ENCODE measurements at places on chromosomes 6 and 20.

GRCh38 chr6:31547727-31548543 is 527 bp downstream of the NFKBIL1 start:
- DNase-seq, result no peak

- no peak for DNase-seq
Measured at GRCh38 chr6:36430351-36430750, 12.3 kb downstream of the PXT1 start.

DNA sequence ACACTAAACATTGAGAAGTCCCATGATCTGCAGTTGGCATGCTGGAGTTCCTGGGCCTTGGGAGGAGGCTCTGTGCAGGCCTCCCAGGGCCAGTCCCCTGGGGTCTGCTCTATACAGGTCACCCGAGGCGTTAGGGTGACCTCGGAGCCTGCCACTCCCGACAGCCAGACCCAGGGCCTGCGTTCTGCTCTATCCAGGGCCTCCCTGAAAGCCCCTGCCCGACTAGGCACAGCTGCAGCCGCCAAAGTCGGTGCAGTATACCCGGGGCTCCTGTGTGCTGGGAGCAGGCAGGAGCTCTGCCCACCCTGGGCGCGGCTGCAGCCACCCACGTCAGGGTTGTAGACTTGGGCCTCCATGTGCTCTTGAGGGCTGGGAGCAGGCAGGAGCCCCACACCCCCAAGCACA is 6.3 kb upstream of the OR14J1 start:
- no peak for DNase-seq

DNA sequence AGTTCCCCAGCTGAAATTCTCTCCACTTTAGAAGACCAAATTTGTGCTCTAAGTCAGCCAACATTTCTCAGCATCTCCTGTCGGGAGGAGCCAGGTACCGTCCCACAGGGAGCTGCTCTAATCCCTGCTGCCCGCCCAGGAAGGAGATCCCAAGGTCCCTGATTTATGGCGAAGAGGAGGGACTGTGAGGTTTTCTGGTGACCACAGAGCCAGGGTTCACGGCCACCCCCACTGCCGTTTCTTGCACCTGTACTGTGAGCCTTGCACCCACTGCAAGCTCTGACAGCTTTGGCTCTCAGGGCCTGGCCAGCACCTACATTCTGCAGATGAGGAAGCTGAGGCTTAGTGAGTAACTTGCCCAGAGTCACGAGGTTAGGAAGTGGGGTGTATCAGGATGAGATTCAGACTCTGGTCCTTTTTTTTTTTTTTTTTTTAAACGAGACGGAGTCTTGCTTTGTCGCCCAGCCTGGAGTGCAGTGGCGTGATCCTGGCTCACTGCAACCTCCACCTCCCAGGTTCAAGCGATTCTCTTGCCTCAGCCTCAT is 34.9 kb downstream of the FOXC1 start:
- DNase-seq, result no peak

DNA sequence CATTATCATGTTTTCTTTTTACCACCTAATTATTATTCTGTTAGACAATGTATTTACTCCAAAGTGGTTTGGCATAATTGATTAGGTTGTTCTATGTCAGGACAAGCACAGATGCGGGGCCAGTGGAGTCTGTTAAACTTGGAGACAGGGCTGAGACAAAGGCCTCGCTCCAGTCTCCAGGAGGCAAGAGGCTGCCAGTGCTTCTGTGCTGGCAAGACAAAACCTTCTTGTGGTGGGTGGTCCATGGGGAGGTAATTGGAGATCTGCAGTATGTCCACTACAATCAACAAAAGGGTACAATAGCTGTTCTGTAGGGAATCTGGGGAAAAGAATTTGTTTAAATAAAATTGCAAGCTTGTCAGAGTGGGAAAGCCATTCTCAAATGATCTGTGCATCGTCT is 677.2 kb upstream of the SLC35B3 start:
- no peak for DNase-seq

GRCh38 chr6:3646616-3647362 is 104.7 kb downstream of the PXDC1 start:
- no peak for DNase-seq

- peak; percentile 34 for DNase-seq
Measured at GRCh38 chr20:40941133-40941610, 87.5 kb upstream of the TOP1 start.

GRCh38 chr20:2402271-2402980 is 21.7 kb downstream of the TGM6 start:
- peak; percentile 45 for DNase-seq

DNA sequence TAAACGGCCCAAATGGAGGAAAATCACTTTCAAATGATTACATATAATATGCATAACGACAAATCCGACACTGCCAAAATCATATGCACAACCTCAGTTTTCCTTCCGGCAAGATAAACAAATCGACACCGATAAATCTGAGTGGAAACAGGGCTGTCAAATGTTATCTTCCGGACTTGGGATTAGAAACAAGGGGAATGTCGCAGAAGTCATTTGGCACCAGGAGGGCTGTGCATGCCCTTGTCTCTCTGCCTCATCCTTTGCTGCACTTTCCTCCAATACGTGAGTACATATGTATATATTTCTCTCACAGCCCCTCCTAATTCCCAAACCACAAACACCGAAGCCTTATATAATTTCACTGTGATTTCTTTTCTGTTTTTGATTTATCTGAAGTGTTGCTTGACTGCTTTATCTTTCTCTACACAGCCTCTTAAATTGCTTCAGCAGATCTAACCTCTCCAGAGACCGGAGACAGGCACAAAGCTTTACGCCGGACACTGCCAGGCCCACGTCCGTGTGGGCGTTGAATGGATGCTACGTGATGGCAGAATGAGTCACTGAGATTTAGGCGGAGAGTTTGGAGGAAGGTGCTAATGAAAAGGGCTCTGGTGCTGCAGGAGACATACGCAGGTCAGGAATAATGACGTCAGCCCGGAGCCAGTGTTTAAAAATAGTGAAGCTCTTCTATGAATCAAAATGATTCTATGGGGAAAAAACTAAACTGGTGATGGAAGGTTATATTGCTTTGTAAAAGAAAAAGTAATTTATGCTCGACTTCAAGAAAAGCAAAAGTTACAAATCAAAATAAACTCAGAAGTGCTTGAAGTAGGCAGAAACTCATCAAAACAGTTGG is 21.0 kb upstream of the PRELID3B start:
- DNase-seq, result no peak

DNA sequence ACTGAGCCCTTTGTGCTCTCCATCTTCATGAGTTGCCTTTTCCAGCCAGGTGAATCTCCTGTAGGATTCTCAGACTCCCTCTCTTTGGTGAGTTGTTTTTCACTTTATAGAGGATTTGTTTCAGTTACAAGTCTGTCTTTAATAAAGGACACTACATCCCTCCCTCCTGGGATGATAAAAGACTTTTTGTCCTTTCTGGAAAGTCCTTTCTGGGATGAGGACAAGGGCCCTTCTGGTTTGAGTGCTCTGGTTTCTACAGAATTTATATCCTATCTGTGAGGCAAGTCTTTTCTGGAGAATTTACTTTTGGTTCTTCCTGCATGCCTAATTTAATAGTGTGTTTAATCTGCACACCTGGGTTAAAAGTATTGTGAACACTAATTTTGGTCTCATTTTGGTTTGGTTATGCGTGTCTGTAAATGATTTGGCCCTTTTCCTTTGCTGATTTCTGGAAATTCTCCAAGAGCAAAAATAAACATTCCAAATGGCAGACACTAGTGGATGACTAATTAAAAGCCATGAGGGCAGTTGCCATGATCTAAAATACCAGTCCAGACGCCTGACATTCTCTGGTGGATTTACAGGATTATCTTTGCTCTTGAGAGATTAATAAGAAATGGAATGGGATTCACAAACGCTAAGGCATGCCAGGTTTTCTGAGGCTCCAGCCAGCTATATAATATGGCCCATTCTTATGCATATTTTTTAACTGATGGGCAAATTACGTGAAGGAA is 44.8 kb downstream of the TCP11 start:
- no peak for DNase-seq

GRCh38 chr6:44189257-44189656 is 27.5 kb upstream of the MYMX start:
- DNase-seq, result no peak

DNA sequence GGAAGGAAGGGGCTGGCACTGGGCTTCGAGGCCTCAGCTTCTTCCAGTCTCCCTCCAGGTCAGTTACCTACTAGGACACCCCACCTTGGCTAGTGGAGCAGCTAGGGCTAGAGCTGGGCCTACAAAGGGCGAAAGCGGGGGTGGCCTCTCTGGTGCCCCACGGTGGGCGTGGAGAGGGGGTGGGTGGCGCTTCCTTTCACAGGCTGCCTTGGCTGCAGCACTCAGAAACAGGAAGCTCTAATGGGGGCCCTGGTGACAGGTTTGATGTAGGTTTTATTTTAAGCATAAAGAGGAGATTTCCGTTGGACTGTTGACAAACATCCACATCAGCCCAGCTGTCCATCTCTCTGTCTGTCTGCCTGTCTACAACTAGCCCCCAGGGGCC is 13.4 kb downstream of the FAM110A start:
- peak; percentile 78 for DNase-seq

- DNase-seq, result no peak
Measured at GRCh38 chr20:19624221-19624965, 133.7 kb upstream of the RIN2 start.

- no peak for DNase-seq
Measured at GRCh38 chr20:4797275-4797674, 75.6 kb downstream of the PRND start.

DNA sequence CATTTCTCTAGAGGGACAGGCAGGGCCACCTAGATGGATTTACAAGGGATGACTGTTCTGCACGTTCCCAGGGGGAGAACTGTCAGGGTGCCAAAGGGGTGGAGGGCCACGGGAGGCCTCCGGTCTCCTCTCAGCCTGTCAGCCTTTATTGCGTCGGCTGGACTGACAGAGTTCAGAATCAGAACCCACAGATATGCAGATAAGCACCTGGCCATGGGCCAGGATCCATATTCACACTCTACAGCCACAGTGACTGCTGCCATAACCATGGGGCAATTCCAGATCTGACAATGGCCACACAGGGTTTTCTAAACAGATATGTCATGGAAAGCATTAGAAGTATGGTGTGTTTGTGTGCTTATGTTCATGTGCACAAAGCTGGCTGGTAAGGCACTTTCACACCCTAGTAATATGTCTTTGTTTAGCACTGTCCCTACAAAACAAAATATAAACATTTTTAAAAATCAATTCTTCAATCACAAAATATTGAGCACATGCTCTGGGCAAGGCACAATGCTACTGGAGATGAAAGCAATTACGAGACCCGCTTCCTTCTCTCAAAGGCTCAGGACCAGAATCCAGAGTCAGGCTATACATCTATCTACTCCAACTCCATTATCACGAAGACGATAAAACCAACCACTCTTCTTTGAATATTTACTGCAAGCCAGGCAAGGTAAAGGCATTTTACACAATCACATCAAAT is 29.1 kb downstream of the TRAM2 start:
- no peak for DNase-seq

GRCh38 chr20:57579898-57580447 is 19.1 kb downstream of the PCK1 start:
- DNase-seq, result no peak

DNA sequence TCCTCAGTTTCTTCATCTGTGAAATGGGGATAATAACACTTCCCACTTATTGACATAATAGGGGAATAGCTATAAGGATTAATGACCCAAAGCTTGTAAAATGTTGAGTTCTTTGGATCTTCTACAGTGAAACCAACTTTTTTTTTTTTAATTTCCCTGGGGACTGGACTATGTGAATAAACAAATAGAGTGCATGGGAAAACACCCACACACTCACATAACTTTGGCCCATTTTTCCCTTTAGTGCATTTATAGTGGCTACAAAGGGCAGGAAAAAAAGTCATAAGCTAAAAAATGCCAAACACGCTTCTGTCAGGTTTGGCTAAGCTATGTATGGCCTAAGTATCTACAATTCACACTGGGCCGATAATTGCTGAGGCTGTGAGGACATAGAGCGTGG is 406.2 kb upstream of the JAG1 start:
- no peak for DNase-seq

GRCh38 chr6:81999826-82000225 is 247.3 kb upstream of the TENT5A start:
- no peak for DNase-seq

GRCh38 chr6:117263353-117263927 is 1.9 kb upstream of the VGLL2 start:
- no peak for DNase-seq

DNA sequence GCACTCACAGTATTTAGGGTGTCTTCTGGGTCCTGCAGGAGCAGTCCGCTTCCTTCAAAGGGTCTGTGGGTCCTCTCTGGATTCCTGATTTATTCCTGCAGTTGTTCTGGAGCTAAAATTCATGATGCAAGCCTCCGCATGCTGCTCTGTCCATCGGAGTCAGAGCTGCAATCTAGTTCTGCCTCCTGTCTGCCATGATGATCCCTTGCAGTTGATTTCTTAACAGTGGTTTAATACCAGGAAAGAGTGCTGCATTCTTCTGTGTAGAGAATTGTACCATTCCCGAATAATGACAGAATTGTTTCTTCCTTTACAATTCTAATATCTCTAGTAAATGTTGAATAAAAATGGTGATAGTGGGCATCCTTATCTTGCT is 72.0 kb upstream of the B3GAT2 start:
- DNase-seq, result no peak

GRCh38 chr20:63700199-63701050 is 4.0 kb downstream of the TNFRSF6B start:
- DNase-seq, result no peak

DNA sequence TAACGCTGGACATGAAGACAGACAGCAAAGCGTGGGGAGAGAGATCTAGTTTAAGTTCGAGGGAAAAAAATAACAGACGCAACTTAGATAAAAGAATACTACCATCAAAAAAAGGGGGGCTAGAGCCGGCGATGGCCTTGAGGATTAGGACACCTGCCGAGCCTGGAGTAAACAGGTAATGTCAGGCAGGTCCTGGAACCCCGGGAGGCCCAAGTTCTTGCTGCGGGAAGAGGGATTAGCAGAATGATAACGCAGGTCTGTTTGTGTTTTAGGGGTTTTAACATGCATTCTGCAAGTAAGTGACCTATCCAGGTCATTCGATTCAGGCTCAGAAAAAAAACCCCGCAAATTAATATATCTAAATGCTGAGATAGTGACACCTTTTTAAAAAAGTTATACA is 754 bp upstream of the TMEM170B start:
- peak; percentile 29 for DNase-seq

DNA sequence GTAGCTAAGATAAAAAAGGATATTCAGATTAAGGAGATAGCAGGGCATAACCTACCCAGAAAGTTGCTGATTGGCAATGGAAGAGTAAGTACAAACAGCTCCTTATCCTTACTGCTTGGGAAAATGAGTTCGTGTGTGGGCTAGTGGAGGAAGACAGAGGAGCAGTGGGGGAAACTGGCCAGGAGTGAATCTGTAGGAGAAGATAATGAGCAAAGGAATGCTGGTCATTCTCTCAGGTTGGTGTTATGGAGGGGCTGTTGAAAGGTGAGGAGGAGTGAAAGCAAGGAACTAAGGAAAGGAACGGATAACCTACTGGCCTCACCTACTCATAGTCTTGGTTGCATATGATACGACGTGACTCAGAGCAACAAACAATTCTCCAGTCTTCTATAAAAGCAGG is 7.3 kb upstream of the GJB7 start:
- no peak for DNase-seq

- DNase-seq, result peak; percentile 70
Measured at GRCh38 chr6:49550492-49551077, at the start of gene C6orf141. Gene C6orf141, plus strand, starts transcription at chr6:49550668. Its CDS starts 125 bp downstream, at chr6:49550793.

Data from hematopoietic multipotent progenitor cell treated with erythropoietin and hydrocortisone succinate and interleukin-3 and kit ligand, for 6 days (in vitro differentiated cells).